Neural crest cell (in vitro differentiated cells): ENCODE measurements at places on chromosomes 12 and 14. TPM values are rescaled to one million over a fixed set of nuclear protein-coding genes. Genes with fewer than 3 reads are reported as not detected.

FAM186B gene
- total RNA-seq: 0.28 TPM in 1 of 2 replicates, not detected in the other

DNA sequence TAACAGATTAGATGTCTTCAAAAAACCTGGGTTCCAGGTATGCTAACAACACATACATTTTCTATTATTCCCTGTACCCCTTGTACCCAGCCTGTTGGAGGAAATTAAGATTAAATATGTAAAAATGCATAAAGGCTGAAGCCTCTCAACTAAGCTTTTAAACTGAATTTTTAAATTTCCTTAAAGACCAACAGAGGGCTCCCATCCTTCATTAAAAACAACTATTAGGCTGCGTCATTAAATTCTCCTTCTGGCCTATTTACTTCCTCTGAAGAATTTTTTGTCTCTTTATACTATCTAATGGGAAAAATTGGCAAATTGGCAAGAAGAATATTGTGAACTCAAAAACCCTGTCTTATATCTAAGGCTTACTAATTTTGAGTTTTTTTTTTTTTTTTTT is 21.8 kb downstream of the SENP1 start:
- DNase-seq: no peak

GRCh38 chr12:52082026-52082668 is 2.6 kb downstream of the SMIM41 start:
- no peak for DNase-seq

ZNF84 gene
- 59.7 and 63.4 TPM in 2 replicates for total RNA-seq

GRCh38 chr14:23434488-23435222 is 805 bp downstream of the MYH7 start:
- DNase-seq: no peak

DTX1 gene
- total RNA-seq: 8.1 and 8.4 TPM in 2 replicates

DNA sequence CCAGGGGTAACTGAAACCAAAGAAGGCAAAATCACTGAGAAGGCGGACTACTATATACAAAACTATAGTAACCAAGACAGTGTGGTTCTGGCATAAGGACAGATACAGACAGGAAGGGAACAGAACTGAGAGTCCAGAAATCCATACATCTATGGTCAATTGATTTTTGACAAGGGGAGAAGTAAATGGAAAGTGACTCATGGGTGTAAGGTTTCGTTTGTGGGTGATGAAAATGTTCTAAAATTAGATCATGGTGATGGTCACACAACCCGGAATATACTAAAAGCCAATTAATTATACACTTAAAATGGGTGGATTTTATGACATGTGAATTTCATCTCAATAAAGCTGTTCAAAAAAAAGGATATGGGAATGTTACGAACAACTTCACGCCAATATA is 18.7 kb downstream of the ANGEL1 start:
- no peak for DNase-seq

GRCh38 chr14:91331721-91332120 is 85.9 kb downstream of the CCDC88C start:
- no peak for DNase-seq

DLGAP5 gene
- 89.6 and 91.9 TPM in 2 replicates for total RNA-seq

DNA sequence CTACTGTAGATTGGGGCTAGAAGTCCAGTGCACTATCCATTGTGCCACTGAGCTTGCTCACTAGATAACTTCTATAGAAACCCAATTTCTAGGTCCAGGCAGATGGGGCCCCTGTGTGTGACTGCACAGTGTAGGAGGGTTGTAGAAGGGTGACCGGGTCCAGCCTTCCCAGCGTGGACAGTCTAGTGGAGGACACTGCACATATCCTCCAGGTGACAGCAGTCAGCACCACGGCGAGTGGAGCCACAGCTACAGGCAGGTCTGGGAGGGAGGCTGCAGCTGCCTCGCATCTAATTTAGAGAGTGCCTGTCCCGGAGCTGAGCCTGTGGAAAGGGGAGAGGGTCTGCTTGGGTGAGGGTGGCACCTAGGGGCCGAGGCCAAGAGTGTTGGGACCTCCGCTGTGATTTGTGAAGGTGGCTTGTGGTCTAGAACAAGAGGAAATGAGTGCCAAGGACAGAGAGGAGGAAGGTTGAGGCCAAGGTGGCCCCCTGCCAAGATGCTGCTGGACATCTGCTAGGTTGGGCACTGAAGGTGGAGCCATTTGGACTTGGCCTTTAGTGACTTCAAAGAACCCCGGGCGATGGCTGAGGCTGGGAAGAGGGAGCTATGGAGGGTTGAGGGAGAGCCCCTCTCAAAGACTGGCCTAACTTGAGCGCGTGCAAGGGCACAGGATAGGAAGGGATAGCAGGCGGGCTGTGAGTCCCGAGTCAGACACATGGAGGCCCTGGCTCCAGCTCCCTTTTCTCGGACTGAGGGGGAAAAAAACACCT is 46.0 kb upstream of the TRAF3 start:
- DNase-seq: no peak

- no peak for DNase-seq
These were observed 136.5 kb upstream of the DYRK2 start for GRCh38 chr12:67512061-67512460.

GLIPR1L2 gene
- 0.40 and 0.98 TPM in 2 replicates for total RNA-seq

GRCh38 chr14:22448035-22448904 is 140.8 kb downstream of the DAD1 start:
- no peak for DNase-seq

GRCh38 chr12:79643821-79644220 is 46.9 kb downstream of the PAWR start:
- DNase-seq: no peak

GRCh38 chr12:57133013-57133569 is 4.8 kb downstream of the LRP1 start:
- no peak for DNase-seq

- DNase-seq: no peak
These were observed 32.3 kb downstream of the TSPAN8 start for GRCh38 chr12:71125515-71125914.
